ENCODE measurements at places on chromosomes 12 and 14.

GRCh38 chr14:100903134-100903468 lies 421 bp downstream of the RTL1 start:
- DNase-seq = no peak

DNA sequence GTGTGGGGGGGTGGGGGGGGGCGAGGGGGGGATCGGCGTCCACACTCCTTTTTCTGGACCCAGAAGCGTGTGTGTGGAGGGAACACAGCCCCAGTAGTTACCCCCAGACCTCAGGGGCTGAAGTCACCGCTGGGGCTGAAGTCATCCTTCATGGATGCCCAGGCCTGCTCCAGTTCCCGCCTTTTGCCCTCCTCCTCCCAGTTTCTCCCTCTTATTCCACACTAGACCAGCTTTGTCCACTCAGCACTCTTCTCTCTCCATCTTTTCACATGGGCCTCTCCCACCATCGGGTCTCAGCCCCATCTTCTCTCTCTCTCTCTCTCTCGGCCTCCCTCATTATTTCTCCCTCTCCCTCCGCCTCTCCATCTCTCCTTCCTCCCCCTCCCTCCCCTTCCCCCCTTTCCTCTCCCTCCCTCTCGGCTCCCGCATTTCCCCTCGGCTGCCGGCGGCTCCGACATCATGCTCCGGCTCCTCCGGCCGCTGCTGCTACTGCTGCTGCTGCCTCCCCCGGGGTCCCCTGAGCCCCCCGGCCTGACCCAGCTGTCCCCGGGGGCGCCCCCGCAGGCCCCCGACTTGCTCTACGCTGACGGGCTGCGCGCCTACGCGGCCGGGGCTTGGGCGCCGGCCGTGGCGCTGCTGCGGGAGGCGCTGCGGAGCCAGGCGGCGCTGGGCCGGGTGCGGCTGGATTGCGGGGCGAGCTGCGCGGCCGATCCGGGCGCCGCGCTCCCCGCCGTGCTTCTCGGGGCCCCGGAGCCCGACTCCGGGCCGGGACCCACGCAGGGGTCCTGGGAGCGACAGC lies at the start of gene P3H3:
P3H3 (plus strand) TSS at position 426 of the 799 bp plus-strand sequence; CDS start at position 460, 34 bp downstream.
- DNase-seq = no peak

DNA sequence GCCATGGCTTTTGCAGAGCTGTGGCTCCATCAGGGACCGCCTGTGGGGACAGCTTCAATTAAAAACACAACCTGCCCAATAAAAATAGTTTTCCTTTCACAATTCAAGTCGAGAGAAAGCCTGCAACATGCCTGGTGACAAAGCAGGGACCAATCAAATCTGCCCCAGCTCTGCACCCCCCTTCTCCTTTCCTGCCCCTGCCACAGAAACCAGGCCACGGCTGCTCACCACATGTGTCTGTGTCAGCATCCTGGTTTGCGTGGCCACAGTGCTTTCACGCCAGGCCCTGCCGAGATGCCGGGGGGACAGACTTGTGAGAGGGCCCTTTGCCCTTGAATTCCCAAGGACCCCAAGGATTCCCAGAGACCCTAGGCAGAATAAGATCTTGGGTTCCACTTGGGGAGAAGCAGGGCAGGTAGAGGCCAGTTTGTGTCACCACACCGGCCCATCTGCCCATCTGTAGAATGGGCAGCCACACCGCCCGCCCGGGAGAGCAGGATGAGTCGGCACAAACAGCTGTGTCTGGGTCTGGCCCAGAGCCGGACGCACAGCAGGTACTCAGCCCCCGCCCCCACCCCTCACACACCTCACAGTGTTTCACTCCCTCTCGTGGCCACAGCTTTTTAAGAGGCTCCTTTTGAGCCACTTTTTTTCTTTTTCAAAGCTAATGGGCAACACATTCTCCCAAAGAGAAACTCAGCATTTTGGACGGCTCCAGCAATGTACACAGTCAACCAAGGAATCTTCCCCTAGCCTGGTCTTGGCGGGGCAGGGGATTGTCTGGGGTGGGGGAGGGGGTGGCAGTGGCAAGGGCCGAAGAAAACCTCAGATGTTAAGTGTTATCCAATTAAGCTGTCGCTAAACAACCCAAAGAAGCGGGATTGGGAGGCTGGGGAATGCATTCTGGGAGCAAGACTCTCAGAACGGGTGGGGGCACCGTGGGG lies 41.5 kb downstream of the BCL11B start:
- DNase-seq = no peak

- no peak for DNase-seq
These were observed 54.5 kb upstream of the MMP17 start for GRCh38 chr12:131773582-131774221.

DNA sequence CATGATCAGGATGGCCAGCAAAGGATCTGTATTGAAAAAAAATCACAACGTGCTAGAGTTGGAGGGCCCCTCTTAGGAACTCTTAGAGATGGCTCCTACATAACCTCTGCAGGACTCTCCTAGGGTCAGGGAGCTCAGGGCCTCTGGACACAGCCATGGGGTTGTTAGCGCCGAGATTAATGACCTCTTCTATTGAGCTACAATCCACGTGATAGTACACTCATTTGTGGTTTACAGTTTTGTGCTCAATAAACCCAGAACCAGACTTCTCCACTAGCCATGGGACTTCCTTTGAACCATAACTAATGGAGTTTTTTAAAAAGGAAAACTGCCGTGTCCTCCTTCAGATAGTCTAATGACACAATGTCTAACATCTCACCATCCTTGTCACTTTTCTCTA lies 29.6 kb upstream of the HDAC7 start:
- DNase-seq = no peak

DNA sequence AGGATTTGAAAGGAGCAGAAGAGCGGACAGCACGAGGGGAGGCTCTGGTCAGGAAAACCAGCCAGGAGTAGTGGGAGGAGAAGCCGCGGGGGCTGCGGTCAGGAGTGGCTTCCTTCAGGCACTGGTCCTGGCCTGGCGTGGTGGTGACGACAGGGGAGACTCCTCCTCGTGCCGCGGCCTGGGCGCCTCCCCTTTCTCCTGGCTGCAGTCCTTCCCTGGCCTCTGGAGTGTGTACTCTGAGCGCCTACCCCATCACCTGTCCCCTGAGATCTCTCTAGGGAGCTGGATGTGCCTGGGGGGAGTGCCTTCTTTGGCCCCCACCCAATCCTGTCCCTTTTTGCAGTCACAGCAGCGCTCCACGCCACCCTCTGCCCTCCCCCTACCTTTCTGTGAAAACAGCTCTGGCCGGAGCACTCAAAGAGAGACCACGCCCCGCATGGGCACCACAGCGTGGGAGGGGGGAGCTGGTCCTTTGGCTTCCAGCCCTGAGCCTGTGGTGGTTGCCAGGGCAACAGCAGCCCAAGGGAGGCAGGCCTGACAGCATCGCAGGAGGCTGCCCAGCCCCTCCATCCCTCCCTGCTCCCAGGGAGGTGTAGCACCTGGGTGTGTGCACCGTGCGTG lies 125.9 kb downstream of the CALM1 start:
- DNase-seq = peak; percentile 65

DNA sequence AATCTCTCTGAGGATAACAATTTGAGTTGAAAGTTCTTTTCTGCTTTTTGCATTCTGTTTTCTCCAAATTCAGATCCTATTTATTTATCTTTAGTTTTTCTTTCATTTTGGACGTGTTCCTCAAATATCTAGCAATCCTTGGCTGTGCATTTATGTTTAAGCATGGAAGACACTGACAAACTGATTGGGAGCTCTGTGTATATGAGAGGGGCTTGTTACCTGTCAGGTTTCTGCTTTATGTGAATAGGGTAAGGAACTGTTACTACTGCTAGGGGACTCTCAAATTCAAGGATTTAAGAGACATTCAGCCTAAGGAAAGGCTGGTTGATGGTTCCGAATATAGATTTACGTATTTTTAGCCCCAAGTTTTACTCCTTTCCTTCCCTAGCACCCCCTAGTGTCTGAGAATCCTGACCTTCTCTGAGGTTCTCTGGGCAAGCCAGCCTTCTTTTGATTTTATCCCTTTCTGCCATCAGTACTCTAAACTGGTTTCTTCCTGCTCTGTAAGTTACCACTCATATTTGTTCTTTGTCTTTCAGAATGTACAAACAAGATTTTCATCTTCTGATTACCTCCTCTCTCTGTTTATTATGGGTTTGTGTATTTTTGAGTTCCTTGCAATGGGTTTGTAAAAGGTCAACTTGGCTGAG lies 30.5 kb downstream of the YLPM1 start:
- no peak for DNase-seq

DNA sequence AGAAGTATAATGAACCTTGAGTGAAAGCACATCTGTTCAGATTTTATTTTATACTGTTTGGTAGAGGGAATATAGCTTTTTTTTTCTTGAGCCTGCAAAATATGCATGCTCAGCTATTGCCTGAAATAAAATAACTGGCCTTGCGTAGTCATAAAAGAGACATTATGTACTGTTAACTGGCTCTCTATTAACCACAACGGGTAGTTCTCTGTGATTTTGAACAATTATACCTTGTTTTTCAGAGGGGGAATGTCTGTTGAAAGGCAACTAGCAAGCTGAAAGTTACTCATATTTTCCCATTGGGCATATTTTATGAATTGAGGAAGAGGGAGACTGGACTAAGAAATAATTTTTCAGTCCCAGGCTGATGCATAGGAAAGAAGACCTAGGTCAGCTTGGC lies 62.6 kb downstream of the FIGNL2 start:
- DNase-seq = no peak

GRCh38 chr12:100661300-100661951 lies 87.9 kb downstream of the GAS2L3 start:
- DNase-seq = no peak

DNA sequence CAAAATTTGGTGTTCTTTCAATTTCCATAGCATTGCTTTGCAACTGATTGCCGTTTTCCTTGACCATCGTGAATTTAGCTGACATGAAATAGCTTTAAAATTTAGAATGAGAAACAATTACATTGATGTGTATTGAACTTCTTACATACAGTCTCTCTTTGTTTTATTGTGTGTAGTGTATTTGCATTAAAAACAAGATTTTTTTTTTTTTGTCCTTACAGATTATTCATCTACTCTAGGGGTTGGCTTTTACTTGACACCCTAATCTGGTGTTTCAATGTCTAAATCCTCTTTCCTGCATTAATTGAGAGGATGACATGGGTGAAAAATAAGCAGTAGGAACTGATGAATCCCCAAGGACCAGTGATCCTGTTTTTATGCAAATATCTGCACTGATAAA lies 20.6 kb downstream of the LIN52 start:
- DNase-seq = no peak

GRCh38 chr12:46518169-46518568 lies 145.6 kb upstream of the SLC38A2 start:
- DNase-seq = no peak

DNA sequence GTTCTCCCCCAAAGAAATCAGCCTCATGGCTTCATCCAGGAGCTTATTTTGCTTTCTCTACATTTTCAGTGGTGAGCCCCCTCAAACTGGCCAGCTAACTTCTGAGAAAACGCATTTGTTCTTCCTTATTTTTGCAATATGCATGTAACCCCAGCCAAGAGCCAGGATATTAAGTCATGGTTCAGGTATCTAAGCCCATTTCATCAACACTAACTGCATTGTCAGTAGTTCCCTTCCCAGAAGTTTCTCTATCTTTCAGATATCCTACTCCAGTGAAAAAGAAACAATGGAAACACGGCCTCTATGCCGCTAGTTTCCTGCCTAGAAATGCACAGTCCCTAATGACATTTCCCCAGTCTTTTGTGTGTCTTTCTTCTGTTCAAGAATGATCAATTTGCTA lies 102.8 kb upstream of the RASSF8 start:
- DNase-seq = no peak

- no peak for DNase-seq
These were observed 12.7 kb downstream of the TMED8 start for GRCh38 chr14:77364146-77364545.

- no peak for DNase-seq
These were observed 108.6 kb downstream of the ETV6 start for GRCh38 chr12:11758087-11758486.

DNA sequence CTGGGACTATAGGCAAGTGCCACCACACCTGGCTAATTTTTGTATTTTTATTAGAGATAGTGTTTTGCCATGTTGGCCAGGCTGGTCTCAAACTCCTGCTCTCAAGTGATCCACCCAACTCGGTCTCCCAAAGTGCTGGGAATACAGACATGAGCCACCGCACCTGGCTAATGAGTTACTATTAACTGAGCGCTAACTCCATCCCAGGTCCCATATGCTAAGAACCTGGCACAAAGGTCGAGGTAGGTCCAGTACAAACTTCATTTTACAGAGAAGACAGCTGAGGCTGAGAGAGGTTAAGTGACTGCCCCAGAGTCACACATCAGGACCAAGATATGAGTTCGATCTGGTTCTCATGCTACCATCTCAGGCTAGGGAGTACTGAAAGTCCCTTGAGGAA lies 4.5 kb upstream of the PLA2G1B start:
- DNase-seq = no peak

- no peak for DNase-seq
These were observed 179.6 kb downstream of the ADGRD1 start for GRCh38 chr12:131133015-131133905.

DNA sequence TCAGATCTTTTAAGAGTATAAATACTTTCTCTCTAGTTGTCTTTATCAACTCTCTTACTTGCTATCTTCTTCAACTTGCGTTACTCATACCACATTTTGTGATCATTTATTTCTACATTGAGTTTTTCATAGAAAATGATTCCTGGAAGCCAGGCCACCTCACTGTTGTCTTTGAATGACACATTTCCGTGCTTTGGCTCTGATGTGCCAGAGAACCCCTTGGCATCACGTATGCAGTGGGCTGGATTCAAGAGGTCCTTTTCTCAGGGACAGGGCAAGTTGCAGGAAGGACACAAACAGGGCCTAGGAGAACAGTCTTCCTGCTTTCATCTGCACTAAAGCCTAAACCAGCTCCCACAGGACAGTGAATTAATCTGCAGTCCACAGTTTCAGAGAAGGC lies 70.3 kb upstream of the PYGL start:
- no peak for DNase-seq
